ENCODE measurements at places on chromosomes 3 and 15. TPM values are rescaled to one million over a fixed set of nuclear protein-coding genes. Genes with fewer than 3 reads are reported as not detected.

The CLDN1 gene
- 30.9 TPM for total RNA-seq

The NPAP1 gene
- total RNA-seq, result not detected

The C3orf85 gene
- not detected for total RNA-seq

The CPLX3 gene
- not detected for total RNA-seq

The UBAP1L gene
- 1.7 TPM for total RNA-seq

The HDC gene
- not detected for total RNA-seq

The RASGRF1 gene
- 0.59 TPM for total RNA-seq

The LRRC49 gene
- 8.3 TPM for total RNA-seq

The GOLGA6L7 gene
- total RNA-seq, result not detected

The SH2D7 gene
- not detected for total RNA-seq
